H7 (cell line): ENCODE measurements at places on chromosomes 5 and 9. TPM values are rescaled to one million over a fixed set of nuclear protein-coding genes. Genes with fewer than 3 reads are reported as not detected.

SLC25A48 gene
- total RNA-seq: 0.04 and 0.38 TPM in 2 replicates

DNA sequence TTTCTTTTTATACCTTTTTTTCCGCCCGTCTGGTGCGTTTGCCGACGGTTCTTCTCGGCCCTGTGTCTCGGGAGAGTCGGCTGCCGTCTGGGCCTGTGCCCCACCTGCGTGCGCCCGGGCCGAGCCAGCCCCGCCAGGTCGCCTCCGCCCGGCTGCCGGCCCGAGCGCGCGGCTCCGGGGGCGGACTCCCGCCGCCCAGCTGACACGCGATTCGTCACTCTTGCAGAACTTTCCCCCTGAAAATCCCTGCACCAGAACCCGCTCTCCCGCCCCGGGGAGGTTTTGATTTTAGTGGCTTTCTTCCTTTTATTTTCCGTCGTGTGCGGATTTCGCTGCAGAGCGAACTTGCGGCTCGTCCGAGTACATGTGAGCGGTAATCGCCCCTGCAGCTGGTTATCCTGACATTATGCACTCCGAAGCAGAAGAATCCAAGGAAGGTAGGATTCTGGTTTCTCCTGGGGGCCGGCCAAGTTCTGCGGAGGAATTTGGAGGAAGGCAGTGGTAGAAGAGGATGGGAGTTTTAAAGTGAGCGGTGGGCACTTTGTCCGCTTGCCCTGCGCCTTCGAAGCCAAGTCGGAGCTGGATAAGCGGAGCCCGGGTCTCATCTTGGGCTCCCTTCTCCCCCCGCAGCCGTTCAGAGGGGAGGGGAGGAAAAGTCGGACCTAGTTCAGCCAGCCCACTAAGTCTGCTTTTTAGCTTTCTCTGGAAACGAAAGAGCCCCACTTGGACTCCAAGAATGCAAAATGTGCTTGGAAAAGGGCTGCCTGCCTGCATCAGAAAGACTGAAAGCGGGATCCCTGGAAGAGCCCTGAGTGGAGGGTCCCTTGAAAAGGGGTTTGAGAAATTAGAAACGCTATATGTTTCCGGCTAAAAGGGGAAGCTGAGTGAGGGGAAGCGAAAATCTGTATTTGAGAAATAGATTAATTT, at the start of gene TNFAIP8:
TNFAIP8 (plus strand) TSS at position 335 of the 927 bp plus-strand sequence; CDS start at position 407, 72 bp downstream.
- peak; percentile 86 for DNase-seq

DNA sequence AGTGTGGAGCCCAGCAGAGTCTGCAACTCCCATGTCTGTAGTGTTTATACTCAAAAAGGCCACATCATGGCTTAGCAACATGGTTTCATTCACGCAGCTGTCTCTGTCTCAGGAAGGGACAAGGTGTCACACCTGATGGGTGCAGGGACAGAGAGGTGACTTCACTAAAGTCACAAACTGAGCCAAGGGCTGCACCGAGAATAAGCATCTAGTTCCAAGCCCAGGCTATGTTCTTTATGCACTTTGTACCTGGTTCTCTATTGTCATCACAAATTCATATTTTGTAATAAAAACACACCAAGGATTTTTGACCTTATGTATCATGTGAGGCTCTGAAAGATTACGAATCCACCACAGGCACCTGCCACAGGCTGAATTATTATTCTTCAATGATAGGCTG, 64.9 kb upstream of the STK32A start:
- no peak for DNase-seq

- no peak for DNase-seq
Observed at GRCh38 chr9:69794356-69794755, 26.3 kb upstream of the CFAP95 start.

DNA sequence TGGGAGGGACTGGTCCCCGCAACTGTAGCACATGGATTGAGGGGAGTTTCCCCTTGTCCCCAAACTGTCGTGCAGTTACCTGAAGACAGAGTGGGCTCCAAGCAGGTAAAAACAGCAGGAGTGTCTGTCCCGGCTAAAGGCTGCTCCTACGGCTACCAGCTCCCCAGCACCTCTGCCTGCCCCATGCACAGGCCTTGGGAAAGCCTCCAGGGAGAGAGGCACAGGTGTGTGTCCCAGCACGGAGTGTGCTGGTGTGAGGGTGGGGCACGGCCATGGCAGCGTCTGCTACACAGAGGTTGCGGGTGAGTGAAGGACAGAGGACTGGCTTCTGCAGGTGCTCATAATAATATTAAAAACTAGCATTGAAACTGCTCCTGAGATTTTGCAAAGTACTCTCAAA, 30.4 kb downstream of the STC2 start:
- no peak for DNase-seq

DNA sequence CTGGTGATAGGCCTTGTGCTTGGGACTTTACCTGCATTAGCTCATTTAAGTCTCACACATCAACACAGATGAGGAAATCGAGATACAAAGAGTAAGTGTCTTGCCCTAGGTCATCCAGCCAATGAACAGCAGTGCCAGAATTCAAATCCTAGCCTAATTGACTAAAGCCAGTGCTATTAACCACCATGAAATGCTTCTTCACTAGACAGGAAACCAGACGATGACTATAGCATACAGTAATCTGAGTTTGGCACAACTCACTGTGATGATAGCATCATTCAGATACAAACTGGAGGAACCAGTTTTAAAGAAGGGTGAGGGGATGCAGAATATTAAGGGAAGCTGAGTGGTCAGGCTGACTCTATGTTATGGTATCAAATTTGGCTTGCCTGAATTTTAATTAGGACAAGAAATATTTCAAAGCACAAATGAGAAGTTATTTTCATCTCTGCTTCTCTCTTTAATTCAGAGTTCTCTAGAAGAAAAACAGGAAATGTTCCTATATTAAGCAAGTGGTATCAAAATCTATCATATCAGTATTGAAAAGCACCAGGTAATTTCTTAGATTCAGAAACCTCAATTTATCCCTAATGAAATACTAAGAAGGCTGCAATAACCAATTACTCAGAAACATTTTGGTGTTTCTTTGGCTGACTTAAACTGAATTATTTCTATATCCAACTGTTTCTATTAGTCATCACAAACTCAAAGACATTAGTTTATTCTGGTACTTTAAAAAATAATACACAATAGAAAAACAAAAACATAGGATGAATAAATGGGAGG, 147.0 kb upstream of the RASA1 start:
- DNase-seq: no peak

GRCh38 chr5:34854459-34855174, 15.7 kb downstream of the TTC23L start:
- no peak for DNase-seq

GRCh38 chr5:54384356-54384933, 71.1 kb upstream of the HSPB3 start:
- no peak for DNase-seq

TAS2R1 gene
- not detected in 2 replicates for total RNA-seq

GRCh38 chr5:2708751-2709150, 42.7 kb downstream of the IRX2 start:
- no peak for DNase-seq

ENTREP1 gene
- total RNA-seq: 7.5 and 8.6 TPM in 2 replicates
